AG10803 (cell line): ENCODE measurements at places on chromosomes 5 and 9.
A peak's percentile ranks its signal among the peaks of the same experiment; 100 is the strongest.

GRCh38 chr5:178318382-178318781, 85.8 kb upstream of the PHYKPL start:
- no peak for DNase-seq

DNA sequence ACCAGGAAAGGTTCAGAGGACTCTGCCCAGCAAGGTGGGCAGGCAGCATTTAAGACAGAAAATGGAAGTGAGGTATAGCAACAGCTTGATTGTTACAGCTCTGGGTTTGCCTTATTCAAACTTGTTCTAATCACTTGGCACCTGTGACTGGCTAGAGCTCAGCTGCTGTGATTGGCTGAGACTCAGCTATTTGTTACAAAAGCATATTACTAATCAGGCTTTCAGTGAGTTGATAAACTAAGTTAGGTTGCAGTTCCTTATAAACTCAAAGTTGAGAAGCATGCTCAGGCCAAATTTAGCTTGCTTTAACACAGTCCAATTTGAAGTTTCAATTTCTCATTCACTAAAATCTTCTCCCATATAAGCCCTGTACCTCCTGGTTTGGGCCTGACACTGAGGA, 56.3 kb downstream of the GDA start:
- DNase-seq, result no peak

- no peak for DNase-seq
Measured at GRCh38 chr9:132708239-132708638, 38.0 kb downstream of the GTF3C4 start.

GRCh38 chr9:98339987-98340800, 84.7 kb upstream of the TBC1D2 start:
- no peak for DNase-seq

DNA sequence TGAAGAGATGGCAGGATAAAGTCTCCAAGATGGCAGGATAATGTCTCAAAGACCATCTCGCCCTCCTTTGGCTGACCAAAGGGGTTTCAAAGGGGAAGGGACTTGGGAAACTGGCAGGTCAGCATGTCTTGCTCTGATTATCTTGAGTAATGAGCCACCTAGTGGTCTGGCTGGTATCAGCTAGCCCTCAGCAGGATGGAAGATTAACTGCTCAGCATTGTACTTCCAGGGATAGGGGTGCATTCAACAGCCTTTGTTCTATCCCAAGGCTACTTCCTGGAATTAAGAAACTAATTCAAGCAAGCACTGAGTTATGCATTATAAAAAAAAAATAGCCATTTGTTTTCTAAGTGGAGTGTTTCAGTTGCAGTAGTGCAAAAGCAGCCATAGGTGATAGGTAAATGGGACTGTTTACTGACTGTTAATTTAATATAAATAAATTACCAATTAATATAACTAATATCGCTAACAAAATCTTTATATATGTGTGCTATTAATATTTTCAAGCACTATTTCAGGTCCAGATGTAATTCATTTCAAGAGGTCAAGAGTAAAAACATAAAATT, 555.5 kb downstream of the CDH9 start:
- peak; percentile 1 for DNase-seq

DNA sequence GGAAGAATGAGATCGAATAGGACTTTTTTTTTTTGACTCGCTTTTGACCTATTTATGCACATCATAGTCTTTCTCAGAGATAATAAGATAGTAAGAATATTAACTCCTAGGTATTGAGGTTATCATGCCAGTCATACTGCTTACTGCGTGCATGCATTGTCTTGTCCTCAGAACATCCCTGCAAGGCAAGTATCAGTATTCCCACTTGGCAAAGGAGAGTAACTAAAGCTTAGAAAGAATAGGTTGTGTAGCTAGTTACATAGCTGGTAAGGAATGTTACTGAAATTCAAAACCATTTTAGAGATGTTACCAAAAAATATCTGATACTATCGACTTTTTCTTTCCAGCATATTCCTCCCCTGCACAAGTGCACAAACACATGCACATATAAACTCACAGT, 296.1 kb upstream of the CLINT1 start:
- DNase-seq, result no peak

- DNase-seq, result no peak
Measured at GRCh38 chr9:108696156-108696555, 159.6 kb downstream of the ACTL7B start.

DNA sequence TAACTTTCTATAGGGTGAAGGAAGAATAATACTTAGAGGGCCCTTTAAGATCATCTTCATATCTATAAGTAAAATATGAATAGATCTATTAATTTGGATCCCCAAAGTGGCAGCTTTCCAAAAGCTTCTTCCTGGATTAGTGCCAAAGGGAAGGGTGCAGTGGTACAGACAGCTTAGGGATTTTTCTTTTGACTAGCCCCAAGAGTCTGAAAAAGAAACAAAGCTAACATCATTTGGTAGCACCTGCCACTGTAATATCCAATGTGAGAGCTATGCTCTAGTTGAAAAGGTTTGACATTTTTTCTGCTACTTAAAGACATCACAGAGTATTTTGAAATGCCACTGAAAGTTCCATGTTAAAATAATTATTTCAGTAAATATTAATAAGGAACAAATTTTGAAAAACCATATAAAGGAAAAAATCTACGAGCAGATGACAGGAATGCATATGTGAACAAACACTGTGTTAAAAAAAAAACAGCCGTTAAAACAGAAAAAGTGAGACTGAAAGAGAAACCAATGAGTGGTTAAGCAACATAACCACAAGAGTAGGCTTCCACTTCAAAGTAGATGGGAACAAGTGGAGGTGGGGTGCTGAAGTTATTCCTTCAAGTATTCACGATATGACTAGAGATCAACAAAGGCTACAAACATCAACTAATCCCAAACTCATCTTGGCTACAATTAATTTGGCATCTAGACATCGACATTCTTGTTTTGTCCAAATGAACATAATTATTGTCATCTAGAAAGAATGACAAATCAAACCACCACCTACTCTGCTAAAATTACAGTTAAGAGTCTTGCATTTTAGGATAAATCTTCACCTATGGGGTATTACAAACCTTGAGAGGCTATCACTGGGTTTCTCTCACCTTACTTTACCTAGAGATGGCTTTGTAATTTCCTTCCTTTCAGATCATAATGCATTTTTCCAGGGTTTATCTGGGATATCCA, 137.5 kb downstream of the CPLANE1 start:
- no peak for DNase-seq

DNA sequence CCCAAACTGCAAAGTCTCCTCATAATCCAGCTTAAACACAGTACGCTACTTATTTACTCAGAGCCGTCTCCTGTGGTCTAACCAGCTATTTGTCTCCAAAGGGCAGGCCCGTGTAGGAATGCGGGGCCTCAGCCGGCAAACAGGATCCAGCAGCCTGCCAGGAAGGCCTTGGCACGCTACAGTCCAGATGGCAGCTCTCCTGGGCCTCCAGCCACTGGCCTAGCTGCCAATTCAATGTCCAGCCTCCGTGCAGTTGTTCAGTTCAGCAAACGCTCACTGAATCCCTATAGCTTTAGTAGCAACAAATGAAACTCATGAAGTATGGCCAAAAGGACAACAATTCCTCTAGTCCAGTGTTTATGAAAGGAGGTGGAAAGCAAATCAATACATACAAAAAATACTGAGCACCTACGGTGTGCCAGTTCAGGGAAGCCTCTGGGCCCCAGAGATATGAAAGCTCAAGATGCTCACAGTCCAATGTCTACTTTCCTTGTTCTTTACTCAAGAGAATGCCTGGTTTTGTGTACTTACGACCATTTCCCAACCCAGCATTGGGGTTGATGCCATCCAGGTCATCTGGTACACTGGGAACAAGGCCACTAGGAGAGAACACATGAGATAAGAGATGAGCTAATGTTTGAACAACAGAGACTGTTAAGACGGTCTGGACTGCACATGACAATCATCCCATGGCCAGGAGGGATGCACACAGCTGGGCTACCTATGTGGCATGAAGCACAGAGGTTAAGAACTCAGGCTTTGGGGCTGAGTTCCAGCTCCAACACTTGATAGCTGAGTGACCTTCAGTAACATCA, 8.3 kb downstream of the CDK5RAP2 start:
- peak; percentile 99 for DNase-seq
